Kidney epithelial cell (primary cell): ENCODE measurements at places on chromosomes 5 and 9.

GRCh38 chr5:121285801-121286521 lies 565.7 kb upstream of the FTMT start:
- no peak for DNase-seq

DNA sequence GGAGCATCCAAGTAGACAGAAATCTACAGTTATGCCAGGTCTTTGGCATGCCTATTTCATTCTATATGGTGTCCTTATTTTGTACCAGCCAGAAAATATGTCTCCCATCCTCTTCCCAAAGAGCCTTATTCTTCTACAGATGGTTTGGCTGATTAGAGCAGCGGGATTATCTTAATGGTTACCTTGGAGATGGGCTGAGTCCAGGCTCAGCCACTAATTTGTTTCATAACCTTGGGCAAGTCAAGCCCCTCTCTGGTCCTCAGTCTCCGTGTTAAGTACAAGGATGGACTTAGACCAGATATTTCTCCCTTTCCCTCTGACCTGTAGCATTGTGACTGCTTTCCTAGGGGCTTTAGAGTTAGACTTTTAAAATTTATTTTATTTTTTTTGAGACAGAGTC lies 11.1 kb upstream of the GLE1 start:
- no peak for DNase-seq

DNA sequence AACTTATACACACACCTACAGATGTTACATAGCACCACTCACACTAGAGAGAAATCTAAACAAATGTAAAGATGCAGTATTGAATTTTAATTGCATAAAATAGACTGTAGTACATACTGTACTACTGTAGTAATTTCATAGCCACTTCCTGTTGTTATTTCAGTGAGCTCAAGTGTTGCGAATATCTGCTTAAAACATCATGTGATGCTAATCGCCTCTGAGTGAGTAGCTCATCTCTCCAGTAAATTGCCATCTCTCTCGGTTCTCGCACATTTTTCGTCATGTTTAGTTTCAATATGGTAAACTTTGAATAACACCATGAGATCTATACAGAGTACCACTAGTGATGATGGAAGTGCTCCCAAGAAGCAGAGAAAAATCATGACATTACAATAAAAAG lies 22.0 kb upstream of the ARHGEF28 start:
- no peak for DNase-seq

DNA sequence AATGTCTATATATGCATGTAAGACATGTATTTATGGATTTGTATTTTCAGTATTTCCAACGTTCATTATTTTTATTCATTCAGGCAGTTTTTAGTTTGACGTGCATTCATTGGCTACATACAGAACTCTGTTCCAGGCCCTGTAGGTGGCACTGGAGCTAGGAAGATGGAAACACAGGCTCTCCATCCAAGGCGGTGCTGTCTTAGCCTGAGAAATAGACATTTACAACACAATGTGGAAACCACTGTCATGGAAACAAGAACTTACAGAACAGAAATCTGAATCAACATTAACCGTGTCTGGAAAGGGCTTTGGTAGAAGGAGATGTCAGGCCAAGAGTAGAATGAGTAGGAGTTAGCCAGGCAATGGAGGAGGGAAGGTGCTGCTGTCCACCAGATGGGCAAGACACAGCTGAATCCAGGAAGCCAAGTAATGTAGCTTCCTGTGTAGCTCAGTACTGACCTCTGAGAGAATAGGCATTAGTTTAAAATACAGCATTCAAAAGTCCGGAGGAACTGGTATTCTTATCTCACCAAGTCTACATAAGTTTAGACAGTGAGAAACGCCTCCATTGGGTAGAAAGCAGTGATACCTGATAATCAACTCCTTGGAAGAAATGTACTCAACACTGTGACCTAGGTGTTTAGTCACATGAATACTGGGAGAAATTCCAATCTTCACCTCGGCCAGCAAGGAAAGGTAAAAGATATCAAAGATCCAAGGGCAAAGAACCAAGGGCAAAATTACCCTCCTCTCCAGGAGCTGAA lies 388.6 kb upstream of the CDH6 start:
- no peak for DNase-seq

DNA sequence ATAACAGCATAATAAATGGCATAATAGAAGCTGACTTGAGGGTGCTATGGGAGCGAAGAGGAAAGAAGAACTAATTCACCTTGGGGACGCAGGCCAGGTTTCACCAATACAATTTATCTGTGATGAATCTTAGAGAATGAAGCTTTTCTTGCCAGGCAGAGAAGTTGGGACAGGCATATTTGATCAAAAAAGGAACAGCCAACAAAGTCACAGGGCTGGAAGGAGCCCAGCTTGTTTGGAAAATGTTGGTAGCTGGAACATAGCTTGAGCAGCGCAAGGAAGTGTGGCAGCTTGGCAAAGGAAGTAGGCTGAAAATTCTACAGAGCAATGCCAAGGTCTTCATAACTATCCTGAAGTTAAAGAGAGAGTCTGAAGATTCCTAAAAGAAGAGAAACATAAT lies 181.5 kb upstream of the OR13F1 start:
- DNase-seq = no peak

GRCh38 chr5:116750631-116751580 lies 176.3 kb upstream of the SEMA6A start:
- DNase-seq = no peak

GRCh38 chr5:58932057-58932612 lies 349.3 kb downstream of the RAB3C start:
- no peak for DNase-seq

DNA sequence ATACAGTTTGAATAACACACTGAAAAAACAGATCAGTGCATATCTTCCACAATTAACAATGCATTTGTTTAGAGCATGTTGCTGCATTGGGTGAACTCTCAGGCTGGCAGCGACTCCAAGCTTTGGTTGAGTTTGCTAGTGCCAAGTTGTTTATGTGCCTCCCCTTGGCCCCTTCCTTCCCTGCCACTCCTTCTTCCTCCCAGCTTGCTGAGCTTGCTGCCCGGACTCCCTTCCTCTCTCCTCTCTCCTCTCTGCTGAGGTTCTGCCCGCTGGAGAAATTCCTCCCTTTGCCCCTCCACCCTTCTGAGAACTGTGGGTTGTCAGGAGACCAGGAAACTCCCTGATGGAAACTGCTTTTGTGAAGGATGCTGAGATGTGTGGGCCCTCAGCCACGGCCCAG lies 247.3 kb downstream of the PDZD2 start:
- DNase-seq = no peak

GRCh38 chr9:135253305-135254004 lies 166.0 kb downstream of the OLFM1 start:
- no peak for DNase-seq
